ENCODE measurements at places on chromosomes 6 and 20.

DNA sequence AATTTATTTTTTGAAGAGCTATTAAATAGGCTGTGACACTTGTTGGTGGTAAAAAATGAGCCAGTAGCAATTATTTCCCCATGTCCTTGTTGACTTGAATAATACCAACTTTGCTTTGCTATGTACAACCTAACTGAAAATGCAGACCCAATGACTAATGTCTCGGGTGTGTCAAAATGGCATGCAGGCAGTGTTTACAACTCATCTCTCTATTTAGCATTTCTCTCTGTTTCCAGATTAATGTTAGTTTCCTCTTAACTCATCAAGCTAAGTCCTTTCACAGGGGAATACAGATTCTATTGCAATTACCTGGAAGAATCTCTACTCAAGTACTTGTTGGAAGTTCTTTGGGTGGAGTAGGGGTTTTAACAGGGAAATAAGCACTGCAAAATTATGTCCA lies 504.4 kb downstream of the BCKDHB start:
- DNase-seq = no peak

- DNase-seq = no peak
Measured at GRCh38 chr6:142796024-142796423, 149.0 kb downstream of the HIVEP2 start.

DNA sequence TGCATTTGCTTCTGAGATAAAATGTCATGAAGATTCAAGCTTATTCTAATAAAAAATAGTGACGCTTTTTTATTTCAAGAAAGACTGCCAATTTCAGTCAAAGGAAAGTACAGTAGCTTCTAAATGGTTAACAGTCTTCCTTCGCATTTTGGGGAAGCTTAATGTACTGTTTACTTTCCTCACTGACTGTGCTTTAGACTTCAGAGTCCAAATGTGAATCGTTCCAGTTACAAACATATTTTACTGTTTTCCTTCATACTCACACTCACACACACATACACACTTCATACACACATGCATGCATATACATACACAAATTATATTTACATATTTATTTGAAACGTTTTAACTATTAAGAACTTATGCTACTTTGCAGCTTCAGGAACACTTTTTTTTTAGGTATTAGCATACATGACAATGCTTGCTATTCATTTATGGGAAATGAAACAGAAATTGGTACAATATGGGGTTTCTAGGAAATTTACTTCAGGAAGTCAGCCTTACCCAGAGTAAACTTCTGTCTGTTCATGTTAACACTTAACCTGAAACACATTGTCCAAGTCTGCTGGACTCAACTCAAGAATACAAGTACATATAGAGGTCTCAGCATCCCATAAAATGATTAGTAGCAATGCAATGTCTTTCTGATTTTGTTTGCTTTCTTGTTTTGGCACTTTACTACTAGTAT lies 145.4 kb downstream of the RPS12 start:
- DNase-seq = no peak

DNA sequence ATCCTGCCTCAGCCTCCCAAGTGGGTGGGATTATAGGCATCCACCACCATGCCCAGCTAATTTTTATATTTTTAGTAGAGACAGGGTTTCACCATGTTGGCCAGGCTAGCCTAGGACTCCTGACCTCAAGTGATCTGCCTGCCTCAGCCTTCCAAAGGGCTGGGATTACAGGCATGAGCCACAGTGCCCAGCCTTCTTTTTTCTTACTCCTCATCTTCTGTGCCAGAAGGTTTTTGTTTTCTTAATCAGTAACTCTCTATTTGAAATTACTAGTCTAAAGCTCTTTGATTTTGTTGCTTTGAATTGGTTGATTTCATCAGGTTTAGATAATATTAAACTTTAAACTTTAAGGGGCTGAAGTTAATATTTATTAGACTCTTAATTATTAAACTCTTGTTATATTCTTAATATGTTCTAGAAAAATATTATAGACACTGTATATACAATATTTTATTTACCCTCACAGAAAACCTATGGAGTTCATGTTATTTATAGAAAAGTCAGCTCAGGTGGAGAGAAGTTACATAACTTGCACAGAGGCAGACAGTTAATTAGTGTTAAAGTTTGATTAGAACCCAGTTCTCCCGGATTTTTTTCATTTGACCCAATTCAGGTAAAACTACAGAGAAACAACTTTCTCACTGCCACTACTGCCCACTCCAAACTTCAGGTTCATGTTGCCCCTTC lies 177.4 kb upstream of the SGK1 start:
- no peak for DNase-seq

GRCh38 chr6:105322499-105323225 lies 80.2 kb downstream of the PREP start:
- DNase-seq = no peak

- DNase-seq = no peak
Measured at GRCh38 chr20:34426026-34426425, 63.0 kb downstream of the ITCH start.

DNA sequence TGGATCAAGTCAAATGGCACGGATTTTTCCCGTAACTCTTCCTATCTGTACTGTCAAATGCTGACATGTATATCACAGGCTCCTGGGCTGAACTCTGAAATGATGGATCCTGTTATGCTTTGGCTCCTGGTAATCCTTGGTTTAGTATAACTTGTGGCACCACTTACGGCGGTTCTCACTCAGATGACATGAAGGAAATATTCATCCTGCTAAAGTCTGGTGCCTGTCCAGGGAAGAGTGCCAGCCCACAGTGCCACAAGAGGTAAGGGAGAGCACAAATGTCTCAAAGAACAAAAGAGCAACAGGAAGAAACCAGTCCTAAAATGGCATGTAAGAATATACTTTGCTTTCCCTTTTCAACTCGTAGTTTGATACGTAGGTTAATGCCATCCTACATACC lies 93.1 kb upstream of the TAB2 start:
- no peak for DNase-seq

- no peak for DNase-seq
Measured at GRCh38 chr6:149102324-149102723, 215.2 kb upstream of the TAB2 start.

DNA sequence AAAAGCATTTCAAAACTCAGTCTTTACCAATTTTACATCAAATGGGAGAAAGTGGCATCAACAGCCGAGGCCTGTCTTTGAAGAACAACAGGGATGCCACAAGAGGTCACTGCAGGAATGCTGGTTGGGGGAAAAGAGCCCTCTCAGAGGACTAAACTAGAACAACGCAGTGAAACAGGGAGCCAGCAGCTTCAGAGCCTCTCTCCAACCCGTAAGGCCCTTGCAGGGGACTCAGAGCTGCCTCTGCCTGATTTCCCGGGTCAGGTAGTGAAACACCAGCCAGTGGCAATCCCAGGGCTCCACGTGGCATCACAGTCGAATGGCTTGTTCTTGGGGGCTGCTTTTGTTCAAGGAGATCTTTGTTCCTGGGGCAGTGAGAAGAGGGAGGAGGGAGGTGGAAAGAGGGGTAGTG lies 55.0 kb upstream of the KCNK16 start:
- DNase-seq = peak; percentile 28

DNA sequence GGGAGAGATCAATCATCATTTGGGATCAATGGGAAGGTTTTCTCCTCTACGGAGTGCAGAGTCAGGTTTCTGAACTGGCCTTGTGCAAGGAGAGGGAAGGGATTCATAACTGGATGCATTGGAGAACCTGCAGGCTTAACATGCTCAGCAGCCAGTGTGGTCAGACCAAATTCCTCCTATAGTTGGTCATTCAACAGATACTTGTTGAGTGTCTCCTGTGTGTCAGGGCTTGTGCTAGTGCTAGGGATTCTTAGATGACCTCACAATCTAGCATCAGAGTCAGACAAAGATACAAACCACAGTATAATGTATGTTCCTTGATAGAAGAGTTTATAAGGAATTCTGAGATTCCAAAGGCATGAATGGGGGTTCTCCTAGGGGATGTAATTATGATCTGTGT lies 23.9 kb downstream of the RALY start:
- DNase-seq = no peak

- DNase-seq = no peak
Measured at GRCh38 chr6:99871641-99872040, 122.4 kb downstream of the MCHR2 start.

DNA sequence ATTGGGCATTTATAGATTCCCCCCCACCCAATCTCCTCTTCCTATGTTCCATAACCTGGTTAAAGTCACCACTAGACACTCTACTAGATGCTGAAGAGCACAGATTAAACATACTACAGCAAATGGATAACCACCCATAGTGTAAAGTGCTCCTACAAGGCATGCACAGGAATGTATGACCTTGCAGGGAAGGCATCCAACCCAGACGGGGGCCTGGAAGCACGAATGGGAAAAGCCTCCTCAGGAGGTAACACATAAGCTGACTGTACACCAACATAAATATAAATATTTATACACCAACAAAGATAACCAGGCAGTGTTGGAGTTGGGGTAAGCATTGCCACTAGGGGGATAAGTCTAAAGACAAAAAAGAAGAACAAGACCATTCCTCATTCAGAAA lies 691.7 kb downstream of the GRIK2 start:
- no peak for DNase-seq

DNA sequence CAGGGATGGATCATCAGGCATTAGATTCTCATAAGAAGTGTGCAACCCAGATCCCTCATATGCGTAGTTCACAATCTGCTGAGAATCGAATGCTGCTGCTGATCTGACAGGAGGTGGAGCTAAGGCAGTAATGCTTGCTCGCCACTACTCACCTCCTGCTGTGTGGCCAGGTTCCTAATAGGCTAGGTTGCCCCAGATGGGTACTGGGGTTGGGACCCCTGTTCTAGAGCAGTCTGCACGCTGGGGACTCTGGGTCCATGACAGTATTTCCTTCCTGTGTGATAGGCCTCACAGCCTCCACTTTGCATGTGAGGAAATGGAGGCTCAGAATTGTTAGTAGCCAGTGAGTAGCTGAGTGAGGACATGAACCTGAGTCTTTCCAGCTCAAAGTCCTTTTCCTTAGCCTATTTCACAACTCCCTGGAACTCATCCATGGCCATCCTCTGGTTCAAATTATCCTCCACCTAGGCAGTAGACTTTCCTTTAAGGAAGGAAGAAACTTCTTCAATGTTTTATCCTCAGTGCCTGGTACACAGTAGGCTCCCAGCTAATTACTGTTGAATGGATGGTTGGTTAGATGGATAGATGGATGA lies 117.2 kb downstream of the SYCP2 start:
- no peak for DNase-seq

GRCh38 chr6:35510916-35511561 lies 1.7 kb downstream of the TULP1 start:
- no peak for DNase-seq

DNA sequence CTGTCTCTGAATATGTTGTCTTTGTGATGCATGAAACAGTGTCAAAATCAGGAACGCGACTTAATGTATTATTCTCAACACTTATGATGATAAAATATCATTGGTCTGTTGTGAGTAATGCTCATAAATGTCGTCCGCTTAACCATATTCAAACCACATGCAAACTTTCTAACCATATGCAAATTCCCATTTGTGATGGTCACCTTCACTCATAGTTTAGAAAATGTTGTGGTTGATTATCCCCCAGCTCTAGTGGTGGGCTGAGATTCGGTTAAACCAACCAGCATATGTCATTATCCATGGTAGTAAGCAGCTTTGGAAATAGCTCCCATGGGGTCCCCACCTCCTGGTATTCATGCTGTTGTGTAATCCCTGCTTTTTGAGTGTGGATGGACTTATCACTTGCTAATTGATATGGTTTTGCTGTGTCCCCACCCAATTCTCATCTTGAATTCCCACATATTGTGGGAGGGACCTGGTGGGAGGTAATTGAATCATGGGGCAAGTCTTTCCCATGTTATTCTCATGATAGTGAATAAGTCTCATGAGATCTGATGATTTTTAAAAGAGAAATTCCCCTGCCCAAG lies 360.0 kb upstream of the TSHZ2 start:
- DNase-seq = no peak

GRCh38 chr6:150662814-150663213 lies 63.1 kb downstream of the PLEKHG1 start:
- DNase-seq = no peak

DNA sequence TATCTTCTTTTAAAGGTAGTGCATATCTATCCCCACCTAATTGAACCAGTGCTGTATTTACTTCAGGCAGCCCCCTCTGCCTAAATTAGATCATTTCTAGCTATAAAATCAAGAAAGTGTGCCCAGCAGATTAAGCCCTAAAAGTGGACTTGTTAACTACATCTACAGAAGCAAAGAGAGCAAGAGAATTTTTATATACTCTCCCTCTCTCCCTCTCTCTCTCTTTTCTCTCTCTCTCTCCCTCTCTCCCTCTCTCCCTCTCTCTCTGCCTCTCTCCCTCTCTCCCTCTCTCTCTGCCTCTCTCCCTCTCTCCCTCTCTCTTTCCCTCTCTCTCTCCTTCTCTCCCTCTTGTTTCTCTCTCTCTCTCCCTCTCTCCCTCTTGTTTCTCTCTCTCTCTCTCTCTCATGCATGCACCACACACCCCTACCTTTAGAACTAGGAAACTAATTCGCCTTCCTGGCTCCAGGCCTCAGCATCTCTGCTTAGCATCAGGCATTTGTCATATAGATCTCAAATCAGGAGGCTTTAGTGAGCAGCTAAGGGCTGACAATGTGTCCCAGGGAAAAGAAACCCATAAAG lies 71.4 kb downstream of the FOXA2 start:
- no peak for DNase-seq

DNA sequence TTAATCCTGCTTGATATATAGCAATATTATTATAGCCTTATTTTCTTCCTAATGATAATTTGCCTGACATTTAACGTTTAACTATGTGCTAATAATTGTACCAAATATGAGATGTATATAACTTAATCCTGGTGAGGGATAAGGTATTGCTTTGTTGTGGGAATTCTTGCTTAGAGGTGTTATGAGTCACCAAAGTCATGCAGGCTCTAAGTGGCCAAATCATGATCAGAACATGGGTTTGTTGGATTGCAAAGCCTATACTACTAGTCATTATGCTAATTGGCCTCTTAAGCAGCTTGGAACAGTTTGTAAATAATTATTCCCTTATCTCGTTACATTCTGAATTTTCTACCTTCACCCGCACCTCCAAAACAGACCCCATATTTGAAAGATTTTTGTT lies 21.9 kb upstream of the C6orf141 start:
- DNase-seq = no peak

DNA sequence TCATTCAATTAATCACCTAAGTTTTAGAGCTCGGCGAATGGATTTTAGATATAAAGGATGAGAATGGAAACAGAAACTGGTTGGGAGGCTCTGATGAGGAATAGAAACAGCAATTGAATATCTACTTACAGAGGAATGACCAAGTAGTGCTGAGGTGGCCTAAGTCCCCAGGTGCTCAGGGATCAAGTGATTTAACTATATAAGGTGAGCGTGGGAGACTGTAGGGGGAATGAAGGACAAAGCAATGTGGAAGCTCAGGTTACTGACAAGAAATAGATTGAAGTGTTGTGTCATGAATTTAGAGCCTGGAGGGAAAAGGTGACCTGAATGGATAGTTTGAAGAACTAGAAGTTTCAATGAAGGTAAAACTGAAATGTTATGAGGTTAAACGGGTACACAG lies 495.4 kb upstream of the SOX4 start:
- DNase-seq = no peak

DNA sequence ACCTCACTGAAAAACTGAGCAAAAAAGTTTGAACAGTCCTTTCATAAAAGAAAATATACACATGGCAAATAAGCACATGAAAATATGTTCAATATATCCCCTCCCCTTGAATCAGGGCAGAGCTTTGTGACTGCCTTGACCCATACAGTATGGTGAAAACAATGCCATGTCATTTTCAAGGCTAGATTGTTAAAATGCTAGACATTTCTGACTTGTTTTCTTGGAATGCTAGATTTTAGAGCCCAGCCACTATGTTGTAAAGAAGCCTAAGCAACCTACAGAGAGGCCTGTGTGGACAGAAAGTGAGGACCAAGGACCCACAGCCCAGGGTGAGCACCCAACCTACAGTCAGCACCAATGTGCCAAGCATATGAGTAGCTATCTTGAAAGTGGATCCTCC lies 17.1 kb upstream of the ASF1A start:
- DNase-seq = no peak

Measured in NCI-H1092 (cell line).